HT-29 (cell line): ENCODE measurements at places on chromosomes 5 and 9. TPM values are rescaled to one million over a fixed set of nuclear protein-coding genes. Genes with fewer than 3 reads are reported as not detected.

- no peak for DNase-seq
These were observed 35.2 kb downstream of the SH3PXD2B start for GRCh38 chr5:172418862-172419814.

GRCh38 chr9:29068461-29068860, 1495.2 kb upstream of the C9orf72 start:
- no peak for DNase-seq

The SOWAHA gene
- total RNA-seq, result 2.9 and 4.6 TPM in 2 replicates

DNA sequence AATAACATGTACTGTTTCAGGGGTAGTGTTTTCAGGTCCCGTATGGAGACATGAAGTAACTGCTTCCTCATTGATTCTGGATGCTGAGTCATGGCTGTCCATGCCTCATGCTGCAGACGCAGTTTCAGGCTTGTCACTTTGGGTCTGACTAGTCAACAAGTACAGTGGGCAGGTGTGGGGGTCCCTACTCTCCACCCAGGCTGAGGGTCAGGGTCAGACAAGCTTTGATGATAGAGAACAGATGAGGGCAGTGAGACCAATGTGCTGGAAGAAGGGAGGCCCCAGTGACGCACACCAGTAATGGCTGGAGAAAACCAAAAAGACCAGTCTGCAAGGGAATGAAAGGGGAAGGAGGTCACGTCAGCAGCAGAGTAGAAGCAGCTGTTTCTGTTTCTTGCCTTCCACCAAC, 80.0 kb upstream of the NFIL3 start:
- DNase-seq, result no peak

The SPATA31E1 gene
- not detected in 2 replicates for total RNA-seq

DNA sequence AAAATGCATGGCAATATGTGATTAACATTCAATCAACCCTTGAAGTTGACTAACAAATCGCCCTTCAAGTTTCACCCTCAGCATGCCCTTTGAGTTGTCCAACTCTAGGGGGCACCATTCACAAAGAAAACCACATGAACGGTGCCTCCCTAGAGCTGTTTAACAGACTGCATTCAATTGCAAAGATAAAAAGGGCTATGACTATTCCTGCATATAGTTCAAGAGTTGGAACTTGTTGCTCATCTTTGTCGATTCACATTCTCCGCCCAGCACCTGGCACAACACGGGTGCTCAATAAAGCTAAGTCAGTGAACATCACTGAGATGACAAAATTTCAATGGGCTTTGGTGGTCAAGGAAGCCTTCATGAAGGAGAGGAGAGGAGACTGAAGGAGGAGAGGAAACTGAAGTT, 69.6 kb upstream of the SLC30A5 start:
- peak; percentile 33 for DNase-seq

GRCh38 chr9:129463994-129464393, 156.9 kb downstream of the C9orf50 start:
- no peak for DNase-seq

The TRMO gene
- 16.1 and 25.3 TPM in 2 replicates for total RNA-seq

DNA sequence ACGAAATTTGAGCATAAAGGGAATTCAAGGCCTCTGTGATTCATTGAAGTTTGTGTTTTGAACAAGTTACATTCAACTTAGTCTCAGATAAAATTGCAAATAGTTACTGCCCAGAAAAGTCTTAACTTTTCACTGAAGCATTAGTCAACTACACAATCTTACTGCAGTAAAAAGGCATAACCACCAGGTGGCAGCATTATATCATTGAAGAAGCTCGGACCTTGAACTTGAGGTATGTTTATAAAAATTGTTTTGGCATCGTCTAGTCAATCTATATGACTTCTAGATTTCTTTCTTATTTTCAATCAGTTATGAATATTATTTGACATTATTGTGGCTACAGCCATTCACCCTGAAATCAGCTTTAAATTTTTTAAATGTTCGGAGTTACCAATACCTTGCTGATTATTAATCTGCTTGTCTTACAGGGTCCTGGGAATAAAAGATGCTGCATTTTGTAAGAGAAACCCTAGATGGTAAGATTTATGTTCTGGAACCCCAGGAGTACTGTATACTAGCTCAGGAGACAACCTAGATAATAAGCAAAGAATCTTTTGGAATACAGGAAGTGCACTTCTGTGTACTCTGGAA, 83.9 kb upstream of the GRAMD2B start:
- DNase-seq, result peak; percentile 82

DNA sequence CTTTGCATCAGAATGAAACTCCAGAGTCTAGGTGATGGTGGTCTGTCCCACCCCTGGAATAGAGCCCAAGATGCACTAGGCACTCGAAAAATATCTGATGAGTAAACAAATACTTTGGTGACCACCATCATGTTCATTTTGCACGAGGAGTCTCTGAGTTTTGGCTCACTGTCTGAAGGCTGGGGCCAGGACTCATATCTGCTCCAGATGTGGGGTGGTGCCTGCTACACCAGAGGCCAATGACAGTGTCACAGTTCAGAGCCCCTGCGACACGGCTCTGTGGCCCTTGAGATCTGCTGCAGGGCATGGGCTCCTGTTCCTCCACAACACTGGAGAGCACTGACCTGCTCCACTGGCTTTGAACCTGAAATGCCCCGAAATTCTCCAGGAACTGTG, 164.6 kb downstream of the ROR2 start:
- DNase-seq, result no peak

GRCh38 chr9:113677057-113677456, 199.1 kb upstream of the ZNF618 start:
- DNase-seq, result no peak

The PCDHA9 gene
- total RNA-seq, result not detected in 2 replicates

The INSL6 gene
- total RNA-seq, result not detected in 2 replicates

DNA sequence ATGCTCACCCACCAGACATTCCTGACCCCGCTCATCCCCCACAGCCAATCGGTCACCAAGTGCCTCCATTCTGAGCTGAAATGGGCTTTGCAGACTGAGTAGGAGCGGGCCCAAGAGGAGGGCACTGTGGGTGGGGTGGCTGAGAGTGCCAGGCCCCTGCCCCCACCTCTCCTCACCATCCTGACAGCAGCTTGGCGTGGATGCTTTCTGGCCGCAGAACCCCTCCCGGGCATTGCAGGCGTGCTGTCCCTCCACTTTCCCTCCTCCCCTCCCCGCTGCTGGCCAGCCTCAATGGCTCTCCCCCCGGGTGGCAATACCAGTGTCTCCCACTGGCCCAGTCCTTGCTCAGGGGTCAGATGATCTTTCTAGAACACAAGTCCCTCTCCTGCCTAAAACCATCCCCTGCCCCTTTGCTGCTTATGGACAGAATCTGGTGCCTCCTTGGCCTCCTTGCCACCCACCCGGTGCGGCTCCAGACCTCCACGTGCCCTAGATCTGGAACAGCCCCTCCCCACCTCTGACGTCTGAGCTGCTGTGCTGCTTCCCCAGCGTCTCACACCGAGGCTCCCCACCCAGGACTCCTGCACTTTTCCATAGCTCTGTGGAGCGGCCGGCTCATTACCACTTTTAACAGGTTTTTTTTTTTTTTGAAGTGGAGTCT, 6.1 kb downstream of the FLT4 start:
- no peak for DNase-seq

- peak; percentile 42 for DNase-seq
These were observed 673.2 kb downstream of the CDH18 start for GRCh38 chr5:19314840-19315239.

DNA sequence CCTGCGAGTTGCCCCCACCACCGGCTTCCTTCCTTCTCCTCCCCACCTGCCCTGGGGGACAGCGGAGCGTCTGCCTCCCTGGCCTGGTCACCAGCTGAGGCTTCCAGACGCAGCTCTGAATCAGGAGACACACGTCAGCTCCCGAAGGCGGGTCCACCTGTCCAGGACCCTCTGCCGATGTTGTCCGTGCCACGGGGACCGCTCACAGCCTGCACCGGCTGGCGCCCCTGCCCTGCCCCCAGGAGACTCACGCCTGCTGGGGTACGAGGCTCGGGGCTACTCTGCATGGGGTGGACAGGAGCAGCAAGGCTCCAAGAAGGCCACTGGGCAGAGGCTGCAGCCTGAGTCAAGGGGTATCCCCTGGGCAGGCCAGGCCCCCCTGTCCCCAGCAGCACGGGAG, 1.9 kb upstream of the CCDC187 start:
- no peak for DNase-seq

DNA sequence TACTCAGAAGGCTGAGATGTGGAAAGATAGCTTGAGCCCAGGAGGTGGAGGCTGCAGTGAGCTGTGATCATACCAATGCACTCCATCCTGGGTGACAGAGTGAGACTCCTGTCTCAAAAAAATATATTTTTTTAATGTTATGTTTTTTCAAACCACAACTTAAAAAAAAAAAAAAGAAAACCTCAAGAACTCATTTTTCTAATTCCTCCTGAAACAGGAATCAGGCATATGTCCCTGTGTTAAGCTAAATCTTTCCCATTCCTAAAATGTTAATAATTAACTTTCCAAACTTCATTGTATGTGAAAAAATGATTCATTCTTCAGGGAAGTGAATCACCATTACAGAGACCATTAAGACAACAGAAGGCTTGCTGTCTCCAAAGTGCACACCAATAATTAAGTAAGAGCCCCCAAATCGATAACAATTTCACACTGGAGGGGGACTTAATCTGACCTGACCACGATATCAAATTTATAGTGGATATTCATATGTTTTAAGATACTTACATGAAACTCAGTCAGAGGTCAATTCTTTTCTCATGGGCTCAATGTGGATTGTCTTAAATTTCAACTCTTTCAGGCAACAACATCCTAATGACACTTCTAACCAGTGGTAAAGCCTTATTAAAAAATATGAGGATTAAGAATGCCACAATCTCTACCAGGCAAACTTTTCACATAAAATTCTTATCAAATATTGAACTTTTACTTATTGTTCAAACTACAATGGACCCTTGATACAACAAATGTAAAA, 5.2 kb downstream of the CEMIP2 start:
- peak; percentile 68 for DNase-seq

The NOXA1 gene
- 1.5 and 3.7 TPM in 2 replicates for total RNA-seq

GRCh38 chr9:117368684-117369230, 46.1 kb downstream of the ASTN2 start:
- no peak for DNase-seq

The SPINK1 gene
- 21.4 and 22.5 TPM in 2 replicates for total RNA-seq

The NTRK2 gene
- total RNA-seq, result not detected in 2 replicates

The C5orf52 gene
- total RNA-seq, result not detected in 2 replicates

GRCh38 chr5:88686726-88687125, 196.3 kb downstream of the MEF2C start:
- DNase-seq, result no peak

The CD274 gene
- 0.33 and 3.3 TPM in 2 replicates for total RNA-seq

DNA sequence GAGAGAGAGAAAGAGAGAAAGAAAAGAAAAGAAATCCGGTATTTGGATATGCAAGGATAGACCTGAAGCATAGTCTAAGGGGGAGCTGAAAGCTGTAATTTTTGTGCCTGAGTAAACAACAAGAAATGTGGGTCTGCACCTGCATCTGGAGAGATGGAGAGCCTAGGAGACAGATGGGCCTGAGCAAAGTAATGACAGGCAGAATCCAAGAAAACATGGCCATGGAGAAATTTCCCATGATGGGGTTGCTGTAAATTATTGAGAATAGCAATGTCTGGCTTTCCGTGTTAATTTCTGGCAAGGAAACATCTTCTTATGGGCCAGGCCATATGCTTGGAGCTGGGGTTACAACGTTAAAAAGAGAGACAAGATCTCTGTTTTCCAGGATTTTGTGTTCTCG, 40.2 kb downstream of the YIPF5 start:
- DNase-seq, result no peak

DNA sequence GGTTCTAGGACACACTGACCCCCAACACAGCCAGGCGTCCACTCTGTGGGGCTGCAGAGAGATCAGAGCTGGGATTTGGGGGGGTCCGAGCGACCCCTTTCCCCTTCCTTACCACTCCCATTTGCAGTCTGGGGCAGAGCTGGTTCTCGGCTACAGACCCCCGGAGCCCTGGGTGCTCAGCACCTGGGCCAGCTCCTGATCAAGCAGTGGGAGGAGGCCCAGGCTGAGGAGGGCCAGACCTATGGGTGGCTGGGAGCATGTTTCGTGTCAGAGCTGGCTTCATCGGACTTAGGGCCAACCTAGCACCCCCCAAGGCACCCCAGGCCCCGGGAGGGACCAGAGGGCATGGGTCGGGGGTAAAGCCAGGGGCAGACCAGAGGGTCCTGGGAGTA, 7.6 kb downstream of the GRIN1 start:
- no peak for DNase-seq

The OBP2B gene
- not detected in 2 replicates for total RNA-seq

DNA sequence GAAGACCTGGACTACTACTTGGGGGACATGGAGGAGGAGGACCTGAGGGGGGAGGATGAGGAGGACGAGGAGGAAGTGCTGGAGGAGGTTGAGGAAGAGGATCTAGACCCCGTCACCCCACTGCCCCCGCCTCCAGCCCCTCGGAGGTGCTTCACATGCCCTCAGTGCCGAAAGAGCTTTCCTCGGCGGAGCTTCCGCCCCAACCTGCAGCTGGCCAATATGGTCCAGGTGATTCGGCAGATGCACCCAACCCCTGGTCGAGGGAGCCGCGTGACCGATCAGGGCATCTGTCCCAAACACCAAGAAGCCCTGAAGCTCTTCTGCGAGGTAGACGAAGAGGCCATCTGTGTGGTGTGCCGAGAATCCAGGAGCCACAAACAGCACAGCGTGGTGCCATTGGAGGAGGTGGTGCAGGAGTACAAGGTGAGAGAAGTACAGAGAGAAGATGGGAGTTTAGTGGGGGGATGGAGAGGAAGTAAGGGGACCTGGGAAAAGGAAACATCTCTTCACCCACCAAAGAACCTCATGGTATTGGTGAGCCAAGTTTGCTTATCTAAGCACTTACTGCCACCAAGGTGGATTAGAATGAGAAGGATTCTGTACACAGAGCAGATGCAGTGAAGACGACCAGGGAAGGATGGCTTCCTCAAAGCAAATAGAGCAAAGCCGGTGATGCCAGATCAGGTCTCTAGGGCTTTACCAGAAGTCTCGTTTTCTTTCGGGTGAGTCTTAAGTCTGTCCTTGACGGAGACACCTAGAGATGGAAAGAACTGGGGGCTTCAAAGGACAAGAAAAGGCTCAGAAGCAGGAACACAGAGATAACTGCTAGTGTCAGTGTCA, 1.5 kb downstream of the TRIM41 start:
- no peak for DNase-seq

DNA sequence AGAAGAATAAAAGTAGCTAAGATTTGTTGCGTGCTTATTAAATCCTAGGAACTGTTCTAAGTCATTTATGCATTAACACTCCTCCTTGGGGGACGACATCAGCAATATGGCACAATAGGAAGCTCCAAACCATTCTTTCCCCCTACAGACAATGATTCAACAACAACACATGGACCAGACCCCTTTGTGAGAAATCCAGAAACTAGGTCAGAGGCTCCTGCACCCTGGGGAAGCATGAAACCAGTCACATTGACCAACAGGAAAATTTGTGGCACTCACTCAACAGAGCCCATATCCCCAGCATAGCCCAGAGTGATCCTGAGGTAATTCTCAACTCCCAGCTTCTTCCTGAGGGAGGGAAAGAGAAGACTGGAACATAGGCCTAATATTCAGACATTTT, 294.4 kb downstream of the HINT1 start:
- no peak for DNase-seq
